Osteoblast (primary cell): ENCODE measurements at places on chromosomes 2 and 18.

- DNase-seq, result peak; percentile 47
Observed at GRCh38 chr2:212595036-212595654, 56.5 kb upstream of the ERBB4 start.

- DNase-seq, result no peak
Observed at GRCh38 chr2:110099471-110100225, 16.0 kb downstream of the MALL start.

DNA sequence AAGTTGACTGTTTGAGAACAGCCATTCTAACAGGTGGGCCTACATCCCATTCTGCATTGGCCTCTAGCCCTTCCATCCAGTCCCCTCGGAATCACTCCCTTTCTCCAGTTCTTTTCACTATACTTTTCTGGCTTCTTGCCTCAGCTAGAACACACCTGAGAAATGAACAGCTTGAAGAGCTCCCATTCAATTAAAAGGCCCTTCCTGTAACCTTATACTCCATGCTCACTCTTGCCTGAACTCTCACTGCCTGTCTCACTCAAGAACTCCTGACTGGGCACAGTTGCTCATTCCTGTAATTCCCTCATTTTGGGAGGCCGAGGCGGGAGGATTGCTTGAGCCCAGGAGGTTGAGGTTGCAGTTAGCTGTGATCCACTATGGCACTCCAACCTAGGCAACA lies 23.6 kb downstream of the CHRNA1 start:
- no peak for DNase-seq

DNA sequence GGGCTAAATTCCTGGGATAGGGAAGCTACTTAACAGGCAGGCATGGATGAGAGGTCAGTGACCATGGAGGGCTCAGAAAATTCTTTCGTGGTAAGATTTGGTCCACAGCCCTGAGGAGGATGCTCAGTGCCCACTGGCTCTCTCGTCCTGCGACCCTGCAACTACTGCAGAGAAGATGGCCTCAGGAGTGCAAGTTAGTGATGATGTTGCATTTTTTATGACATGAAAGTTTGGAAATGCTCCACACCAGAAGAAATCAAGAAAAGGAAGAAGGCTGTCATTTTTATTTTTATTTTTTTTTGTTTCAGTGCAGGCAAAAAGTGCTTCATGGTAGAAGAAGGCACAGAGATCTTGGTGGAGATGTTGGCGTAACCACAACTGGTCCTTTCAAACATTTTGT lies 238.6 kb upstream of the PARD3B start:
- DNase-seq, result peak; percentile 34

DNA sequence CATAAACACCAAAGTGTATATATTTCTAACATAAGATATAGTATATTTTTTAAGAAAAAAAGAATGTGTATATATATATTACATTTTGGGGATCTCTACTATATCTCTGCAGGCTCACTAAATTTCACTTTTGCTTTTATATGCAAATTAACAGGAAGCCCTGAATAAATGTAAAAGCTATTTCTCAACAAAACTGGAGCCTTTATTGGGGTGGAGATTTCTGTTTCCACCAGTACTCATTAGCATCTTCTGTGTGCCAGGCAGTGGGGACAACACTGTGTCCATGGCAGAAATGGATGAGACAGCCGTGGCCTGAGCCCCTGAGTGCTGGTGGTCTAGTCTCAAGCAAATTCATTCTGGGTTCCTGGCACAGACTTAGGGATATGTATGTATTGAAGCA lies 41.3 kb downstream of the C18orf63 start:
- no peak for DNase-seq

DNA sequence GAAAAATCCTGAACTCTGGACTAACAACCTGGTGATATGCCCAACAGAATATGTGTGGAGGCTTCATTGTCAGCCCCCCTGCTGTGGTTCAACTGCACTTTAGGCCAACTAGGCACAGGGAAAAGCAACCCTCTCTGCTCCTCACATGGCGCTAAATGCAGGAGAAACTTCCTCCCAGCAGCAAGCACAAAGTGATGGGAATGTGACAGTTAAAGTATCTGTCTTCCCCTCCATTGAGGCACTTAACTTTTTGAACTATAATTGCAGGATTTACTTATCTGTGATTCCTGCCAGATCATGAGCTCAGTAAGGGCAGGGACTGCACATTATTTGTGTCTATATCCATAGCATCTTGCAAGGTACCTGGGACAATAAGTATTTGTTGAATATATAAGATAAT lies 981.2 kb upstream of the KLHL29 start:
- no peak for DNase-seq

- no peak for DNase-seq
Observed at GRCh38 chr18:11154368-11154989, 5.1 kb upstream of the PIEZO2 start.

GRCh38 chr2:237600205-237600846 lies 9.8 kb upstream of the RAB17 start:
- DNase-seq, result peak; percentile 95

- DNase-seq, result no peak
Observed at GRCh38 chr2:155240176-155240575, 541.7 kb downstream of the KCNJ3 start.

DNA sequence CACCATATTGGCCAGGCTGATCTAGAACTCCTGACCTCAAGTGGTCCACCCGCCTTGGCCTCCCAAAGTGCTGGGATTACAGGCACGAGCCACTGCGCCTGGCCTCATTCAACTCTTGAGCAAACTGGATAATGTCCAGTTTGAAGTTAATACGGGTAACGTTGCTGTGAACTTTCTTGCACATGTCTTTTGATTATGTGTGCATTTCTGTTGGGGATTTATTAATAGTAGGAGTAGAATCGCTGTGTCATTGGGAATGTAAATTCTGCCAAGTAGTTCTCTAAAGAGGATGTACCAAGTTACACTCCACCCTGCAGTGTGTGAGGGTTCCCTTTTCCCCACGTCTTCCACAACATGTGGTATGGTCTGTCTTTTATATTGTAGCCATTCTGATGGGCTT lies 6.2 kb downstream of the IMPA2 start:
- peak; percentile 36 for DNase-seq

DNA sequence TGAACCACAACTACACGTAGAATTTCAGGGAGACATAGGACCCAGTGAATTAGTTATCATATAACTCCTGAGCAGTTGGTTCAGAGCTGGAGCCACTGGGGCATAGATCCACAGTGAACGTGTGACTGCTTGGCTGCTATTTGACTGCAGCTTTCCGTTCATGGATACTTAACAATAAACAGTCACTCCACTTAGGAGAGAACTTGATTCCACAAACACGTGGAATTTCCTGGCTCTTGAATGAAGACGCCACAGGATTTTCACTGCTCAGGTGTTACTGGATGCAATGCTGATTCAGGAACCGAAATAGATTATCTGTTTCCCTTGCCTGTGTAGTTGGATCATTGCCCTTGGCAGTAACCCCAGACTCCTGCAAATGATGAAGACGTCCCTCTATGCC lies 679.1 kb upstream of the ZEB2 start:
- DNase-seq, result no peak

DNA sequence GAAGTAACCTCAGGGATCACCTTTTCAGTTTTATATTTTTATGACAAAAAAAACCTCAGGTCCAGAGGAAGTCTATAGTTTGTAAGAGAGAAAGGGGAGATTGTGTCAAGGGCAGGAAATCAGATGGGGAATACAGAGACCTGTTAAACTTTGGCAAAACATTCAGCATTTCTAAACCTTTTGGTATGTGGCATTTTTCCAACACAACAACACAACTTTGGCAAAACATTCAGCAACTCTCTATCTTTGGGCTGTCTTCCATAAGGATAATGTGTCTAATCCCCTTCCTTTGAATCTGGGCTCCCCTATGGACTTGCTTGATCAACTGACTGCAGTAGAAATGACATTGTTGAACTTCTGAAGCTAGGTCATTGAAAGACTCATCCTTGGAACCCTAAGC lies 220.6 kb upstream of the CCDC68 start:
- DNase-seq, result no peak

DNA sequence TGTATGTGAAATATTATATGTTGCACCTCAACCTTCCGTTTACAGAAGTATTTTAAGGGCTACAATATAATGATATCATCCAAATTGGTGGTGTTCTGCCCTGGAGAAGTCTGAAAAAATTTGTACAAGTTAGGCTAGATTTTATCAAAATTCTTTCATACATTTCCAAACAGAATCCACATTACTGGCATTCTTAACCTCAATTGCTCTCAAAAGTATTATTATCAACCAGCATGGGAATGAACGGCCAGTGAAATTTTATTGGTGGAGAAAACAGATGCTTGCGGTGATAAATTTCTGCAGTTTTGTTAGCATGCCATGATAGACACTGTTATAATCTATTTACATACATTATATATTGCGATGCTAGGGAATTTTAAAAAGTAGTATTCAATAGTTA lies 88.3 kb upstream of the TFPI start:
- DNase-seq, result no peak

DNA sequence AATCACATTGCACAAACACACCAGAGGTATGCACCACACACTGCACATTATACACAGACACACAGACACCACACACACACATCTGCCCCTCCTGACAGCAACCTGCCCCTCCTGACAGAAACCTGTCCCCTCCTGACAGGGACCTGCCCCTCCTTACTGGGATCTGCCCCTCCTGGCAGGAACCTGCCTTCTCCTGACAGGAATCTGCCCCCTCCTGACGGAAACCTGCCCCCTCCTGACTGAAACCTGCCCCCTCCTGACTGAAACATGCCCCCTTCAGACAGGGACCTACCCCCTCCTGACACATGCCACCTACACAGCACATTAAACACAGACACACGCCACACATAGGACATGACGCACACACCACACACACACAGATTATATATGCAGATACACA lies 88.9 kb downstream of the PXDN start:
- DNase-seq, result no peak

DNA sequence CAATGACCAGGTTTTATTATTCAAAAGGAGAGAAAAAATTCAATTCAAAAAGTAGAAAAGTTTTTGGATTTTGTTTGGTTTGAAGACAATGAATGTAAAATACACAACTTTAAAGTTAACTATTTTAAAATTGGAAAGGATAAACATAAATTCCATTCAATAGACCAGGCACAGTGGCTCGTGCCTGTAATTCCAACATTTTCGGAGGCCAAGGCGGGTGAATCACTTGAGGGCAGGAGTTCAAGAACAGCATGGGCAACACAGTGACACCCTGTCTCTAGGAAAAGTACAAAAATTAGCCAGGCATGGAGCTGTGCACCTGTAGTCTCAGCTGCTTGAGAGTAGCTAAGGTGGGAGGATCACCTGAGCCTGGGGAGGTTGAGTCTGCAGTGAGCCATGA lies 54.7 kb downstream of the SCN9A start:
- DNase-seq, result no peak

DNA sequence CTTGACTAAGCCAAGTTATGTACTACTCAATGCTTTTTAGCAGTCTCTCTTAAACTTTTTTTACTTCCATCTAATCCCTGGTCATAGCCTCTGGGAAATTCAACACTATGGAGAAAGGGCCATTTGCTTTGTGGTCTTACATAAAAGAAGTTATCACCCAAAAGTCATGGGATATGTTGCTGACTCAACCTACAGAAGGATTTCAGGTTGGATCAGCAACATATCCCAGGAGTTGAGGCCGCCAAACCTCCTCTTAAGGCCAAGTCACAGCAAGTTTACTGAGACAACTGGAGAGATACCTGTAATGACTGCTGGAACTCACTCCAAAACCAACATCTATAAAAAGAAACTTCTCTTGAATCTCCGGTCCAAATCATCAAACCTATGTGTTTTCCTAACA lies 141.1 kb downstream of the IRS1 start:
- peak; percentile 44 for DNase-seq

DNA sequence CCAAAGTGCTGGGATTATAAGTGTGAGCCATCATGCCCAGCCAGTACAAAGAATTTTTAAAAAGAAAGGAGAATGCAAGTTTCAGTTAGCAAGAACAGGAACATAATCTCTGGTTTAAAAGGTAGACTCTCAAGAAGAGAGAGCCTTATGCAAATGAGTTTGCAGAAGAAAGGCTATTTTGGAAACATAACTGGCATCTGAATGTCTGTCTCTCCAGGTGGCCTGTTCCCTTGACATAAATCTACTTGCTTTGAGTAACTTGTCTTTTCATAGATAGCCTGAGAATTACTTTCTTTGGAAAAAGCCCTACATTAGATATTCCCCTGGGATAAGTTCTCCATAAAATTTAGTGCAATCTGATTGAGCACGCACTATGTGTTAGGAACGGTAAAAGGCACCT lies 109.6 kb downstream of the ICOS start:
- no peak for DNase-seq

DNA sequence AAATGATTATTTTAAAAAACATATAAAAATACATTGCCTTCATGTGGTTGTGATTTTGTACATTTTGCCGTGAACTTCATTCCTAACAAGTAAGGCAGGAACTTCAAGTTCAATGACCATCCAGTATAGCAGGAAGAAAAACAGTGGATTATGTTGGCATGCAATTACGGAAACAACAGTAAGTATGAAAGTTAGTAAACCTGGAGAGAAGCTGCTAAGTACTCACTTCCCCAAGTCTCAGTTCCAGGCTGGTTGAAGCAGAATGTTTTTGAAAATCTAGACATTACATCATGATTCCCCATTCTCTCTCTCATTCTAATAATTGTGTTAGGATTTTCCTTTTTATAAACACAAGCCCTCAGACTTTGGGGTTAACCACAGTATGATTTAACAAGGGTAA lies 987.1 kb upstream of the KLHL29 start:
- no peak for DNase-seq

DNA sequence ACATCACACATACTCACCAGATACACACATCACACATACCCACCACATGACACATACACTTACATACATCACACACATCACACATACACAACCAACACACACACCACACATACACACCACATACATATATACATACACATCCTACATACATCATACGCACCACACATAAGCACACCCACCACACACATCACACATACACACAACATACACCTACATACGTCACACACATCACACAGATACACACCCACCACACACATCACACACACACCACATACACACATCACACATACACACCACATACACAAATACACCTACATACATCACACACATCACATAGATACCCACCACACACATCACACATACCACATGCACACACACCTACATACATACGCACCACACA lies 158.4 kb downstream of the NDUFA10 start:
- no peak for DNase-seq

- no peak for DNase-seq
Observed at GRCh38 chr2:56687169-56687568, 503.4 kb downstream of the CCDC85A start.
